COR-L47 (cell line): ENCODE measurements at places on chromosomes 12 and 14.

DNA sequence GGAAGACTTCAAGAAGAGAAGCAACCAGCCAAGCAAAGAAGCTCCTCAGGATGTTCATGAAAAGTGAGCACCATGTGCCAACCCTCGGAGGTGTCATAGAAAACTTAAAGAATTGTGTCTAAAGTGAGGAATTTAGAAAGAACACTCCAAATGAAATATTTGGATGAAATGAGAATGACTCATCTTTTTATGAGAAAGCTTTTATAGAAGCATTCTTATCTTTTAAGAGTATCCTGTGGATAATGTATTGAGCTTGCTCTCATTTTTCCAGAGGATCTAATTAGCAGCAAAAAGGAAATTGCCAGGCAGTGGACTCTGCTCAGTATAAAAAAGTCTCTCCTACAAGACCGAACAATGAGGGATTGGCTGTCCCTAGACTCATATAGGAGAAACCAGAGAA is 454.9 kb downstream of the LRIG3 start:
- DNase-seq: no peak

DNA sequence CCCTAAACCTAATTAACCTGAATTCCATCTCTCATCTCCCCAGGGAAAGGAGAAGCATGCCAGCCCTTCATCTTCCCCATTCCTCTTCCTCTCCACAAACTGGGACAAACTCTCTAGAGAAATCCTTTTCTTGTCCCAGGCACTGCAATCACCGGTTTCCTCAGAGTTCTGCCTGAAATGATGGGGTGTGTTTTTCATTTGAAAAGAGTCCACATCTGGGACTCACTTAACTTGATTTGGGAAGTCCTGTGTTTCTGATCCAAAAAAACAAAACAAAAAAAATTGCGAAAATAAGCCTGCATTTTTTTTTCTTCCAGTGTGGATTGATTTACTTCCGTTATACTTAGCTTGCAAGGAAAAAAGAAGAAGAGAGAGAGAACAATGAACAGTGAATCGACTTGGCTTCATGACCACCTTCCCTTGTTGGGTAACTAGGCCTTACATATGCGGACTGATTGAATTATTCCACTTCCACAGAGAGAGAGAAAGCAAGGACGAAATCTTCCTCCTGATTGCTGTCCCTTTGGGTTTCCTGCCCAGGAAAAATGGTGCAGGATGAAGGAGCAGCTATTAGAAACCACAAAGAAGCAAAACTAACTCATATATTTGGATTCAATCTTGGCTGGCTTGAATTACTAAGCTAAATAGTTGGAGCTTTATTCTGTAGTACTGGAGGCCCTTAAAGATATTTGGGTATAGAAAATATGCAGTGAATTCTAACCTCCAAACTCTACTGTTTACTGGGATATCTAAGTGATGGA is 506.2 kb upstream of the TBX3 start:
- DNase-seq: no peak

DNA sequence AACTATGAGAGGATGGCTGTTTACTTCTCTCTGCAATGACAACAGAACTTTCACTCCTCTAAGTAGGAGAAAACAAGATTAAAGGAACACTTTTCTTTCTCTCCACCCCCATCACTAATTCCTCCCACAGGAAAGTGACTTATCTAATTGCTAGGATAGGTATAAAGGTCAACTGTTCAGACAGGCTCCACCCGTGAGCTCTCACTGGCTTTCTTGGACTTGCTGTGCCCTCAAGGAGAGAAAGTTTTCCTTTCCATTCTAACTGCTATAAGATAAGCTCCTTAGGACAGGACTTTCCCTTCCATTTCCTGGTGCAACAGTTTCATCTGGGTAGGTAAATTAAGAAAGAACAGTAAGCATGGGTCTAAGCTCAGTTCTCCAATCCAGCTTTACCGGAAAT is 4.8 kb downstream of the SLC41A2 start:
- DNase-seq: no peak

DNA sequence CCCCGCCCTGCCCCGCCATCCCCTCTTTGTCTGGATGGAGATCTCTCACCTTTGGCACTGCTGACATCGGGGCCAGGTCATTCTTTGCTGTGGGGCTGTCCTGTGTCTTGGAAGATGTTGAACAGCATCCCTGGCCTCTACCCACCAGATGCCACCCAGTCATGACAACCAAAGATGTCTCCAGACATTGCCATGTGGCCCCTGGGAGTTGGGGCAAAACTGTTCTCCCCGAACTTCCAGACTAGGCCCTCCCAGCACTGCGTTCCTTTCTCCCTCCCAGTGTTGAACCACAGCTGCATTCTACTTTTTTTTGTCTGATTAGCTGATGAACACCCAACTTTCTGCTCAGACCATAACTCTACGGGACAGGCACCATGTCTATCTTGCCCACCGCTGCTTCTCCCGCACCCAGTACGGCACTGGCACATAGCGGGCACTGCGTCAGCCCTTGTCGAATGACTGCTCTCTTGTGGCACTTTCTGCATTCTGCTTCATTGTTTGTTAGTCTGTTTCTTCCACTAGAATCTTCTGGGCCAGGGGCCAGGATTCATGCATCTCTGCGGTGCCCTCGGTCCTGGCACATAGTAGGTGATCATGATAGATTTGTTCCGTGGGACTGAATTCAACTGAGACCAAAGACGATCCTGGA is 13.1 kb upstream of the MYL2 start:
- DNase-seq: no peak
